ENCODE measurements at places on chromosomes 2 and 18. TPM values are rescaled to one million over a fixed set of nuclear protein-coding genes. Genes with fewer than 3 reads are reported as not detected.

DNA sequence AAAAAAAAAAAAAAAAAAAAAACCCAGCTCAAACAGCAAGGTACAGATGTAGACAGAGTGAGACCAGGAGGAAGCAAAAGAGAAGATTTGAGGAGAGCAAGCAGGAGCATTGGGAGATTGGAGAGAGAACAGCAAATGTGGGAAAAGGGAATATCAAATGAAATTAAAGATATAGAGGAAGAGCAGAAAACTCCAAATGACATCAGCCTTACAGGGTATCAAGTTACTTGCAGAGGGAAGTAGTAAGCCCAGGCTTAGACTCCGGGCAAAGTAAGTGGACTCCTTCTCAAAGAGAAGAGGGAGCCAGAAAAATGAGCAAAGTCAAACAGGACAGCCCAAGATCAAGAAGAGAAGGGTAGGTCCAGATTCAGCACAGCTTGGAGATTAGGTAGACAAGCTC lies 93.3 kb upstream of the PPP1CB start:
- no peak for DNase-seq

The CRYGC gene
- total RNA-seq = not detected

DNA sequence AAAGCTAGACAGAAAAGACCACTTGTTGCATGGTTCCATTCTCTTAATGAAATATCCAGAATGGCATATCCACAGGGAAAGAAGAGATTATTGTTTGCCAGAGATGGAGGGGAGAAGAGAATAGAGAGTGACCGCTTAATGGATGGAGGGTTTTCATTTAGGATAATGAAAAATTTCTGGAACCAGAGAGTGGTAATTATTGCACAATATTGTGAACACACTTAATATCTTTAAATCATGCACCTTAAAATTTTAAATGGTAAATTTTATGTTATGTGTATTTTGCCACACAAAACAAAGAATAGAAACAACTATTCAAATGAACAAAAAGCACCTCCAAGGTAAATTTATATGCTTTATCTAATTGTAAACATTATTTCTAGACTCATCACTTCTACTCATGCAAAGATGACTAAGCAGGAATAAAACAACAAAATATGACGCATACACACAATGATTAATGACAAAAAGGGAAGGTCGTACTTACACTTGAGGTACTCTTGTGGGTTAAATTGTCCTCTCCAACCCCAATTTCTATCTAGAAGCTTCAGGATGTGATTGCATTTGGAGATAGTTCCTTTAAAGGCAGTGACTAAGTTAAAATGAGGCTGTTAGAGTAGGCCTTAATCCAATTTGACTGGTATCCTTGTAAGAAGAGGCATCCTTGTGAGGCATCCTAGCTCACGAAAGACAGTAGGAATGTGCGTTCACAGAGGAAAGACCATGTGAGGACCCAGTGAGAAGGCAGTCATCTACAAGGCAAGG lies 18.7 kb upstream of the DHRS9 start:
- DNase-seq = no peak

The SERPINB3 gene
- not detected for total RNA-seq

The COL4A4 gene
- total RNA-seq = 2.0 TPM

The TUBA4B gene
- not detected for total RNA-seq
